ENCODE measurements at places on chromosomes 1 and 21. TPM values are rescaled to one million over a fixed set of nuclear protein-coding genes. Genes with fewer than 3 reads are reported as not detected.

GRCh38 chr1:77509051-77509492, 173.4 kb downstream of the ZZZ3 start:
- no peaks in the 10 kb centered on the region for H3K36me3 ChIP-seq
- H3K27me3 ChIP-seq: no peaks in the 10 kb centered on the region
- no peaks in the 10 kb centered on the region for H3K4me1 ChIP-seq

C1orf141 gene
- not detected for total RNA-seq

- peaks cover 4% of the 10 kb centered on the region for H3K36me3 ChIP-seq
- no peaks in the 10 kb centered on the region for H3K27me3 ChIP-seq
- DNase-seq: no peak
- H3K4me3 ChIP-seq: no peak overlapping the region
- no peak overlapping the region for H3K27ac ChIP-seq
Observed at GRCh38 chr1:35835398-35835797, 27.6 kb downstream of the AGO4 start.

DNA sequence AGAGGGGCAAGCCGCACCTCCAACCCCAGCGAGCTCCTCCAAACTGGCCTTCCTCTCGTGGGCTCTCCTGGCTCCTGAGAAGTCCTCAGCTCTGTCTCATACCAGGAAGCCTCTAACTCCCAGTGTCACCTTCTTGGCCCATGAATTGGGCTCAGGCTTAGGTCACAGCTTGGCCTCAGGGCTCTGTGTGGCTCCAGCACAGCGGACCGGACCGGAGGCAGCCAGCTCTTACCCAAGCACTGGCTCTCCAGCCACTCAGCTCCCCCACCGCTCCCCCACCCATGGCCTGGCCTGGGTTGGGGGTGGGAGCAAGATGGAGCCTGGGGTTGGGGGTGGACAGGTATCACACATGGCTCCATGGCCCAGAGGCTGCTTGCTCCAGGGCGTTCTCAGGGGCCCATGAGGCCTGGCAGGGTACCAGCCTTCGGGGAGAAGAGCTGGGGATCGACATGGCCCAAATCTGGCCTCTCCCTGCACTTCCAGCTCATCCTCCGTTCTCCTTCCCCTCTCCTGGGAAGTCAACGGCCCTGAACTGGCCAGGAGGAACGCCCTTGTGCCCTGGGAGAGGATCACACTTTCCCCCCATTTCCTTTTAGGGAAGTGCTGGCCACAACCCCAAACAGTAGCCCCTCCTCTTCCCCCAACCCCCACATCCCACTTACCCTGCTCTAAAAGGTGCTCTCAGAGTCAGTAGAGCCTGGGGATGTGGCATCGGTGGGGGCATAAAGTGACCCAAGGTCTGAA, 97.5 kb downstream of the CASZ1 start:
- DNase-seq: no peak
- H3K27me3 ChIP-seq: no peaks in the 10 kb centered on the region
- no peak overlapping the region for H3K27ac ChIP-seq
- H3K4me3 ChIP-seq: no peak overlapping the region

GUCA2A gene
- not detected for total RNA-seq

ZNHIT6 gene
- total RNA-seq: 37.5 TPM

DNA sequence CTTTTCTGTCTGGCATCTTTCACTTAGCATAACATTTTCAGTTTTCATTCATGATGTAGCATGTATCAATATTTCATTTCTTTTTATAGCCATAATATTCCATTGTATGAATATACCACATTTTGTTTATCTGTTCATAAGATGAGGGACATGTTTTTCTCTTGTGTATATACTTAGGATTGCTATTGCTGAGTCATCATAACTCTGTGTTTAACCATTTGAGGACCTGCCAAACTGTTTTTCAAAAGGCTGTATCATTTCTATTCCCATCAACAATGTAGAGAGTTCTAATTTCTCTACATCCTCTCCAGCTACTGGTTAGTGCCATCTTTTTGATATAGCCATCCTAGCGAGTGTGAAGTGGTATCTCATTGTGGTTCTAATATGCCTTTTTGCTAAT, 26.2 kb downstream of the MPZL1 start:
- H3K4me1 ChIP-seq: no peaks in the 10 kb centered on the region
- no peak overlapping the region for H3K4me3 ChIP-seq
- no peak overlapping the region for H3K27ac ChIP-seq
- H3K36me3 ChIP-seq: no peaks in the 10 kb centered on the region

FAM3B gene
- not detected for total RNA-seq

GRCh38 chr1:24643363-24644099, 429 bp downstream of the SRRM1 start:
- no peak for DNase-seq
- H3K27ac ChIP-seq: peak overlapping the region; percentile 81

DNA sequence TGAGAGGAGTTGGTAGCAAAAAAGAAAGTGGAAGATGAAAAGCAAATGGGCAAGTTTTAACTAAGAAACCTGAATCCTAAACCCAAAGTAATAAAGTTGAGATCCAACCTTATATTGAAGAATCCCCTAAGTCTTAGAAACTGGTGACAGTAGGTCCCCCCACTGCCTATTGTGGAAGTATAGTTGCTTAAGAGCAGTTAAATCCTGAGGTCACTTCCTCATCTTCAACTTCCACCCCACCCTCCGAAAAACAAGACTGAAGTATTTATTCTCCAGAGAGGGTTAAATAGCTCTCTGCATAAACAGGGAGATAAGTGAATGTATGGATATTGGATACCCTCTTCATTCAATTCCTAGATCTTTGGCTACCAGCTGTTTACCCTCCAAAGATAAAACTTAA, 3.3 kb upstream of the DSTYK start:
- H3K36me3 ChIP-seq: no peaks in the 10 kb centered on the region
- H3K27ac ChIP-seq: no peak overlapping the region
- no peaks in the 10 kb centered on the region for H3K27me3 ChIP-seq

GPA33 gene
- 0.66 TPM for total RNA-seq

TNN gene
- not detected for total RNA-seq

GRCh38 chr1:37323486-37324377, 150.6 kb upstream of the ZC3H12A start:
- no peak overlapping the region for H3K27ac ChIP-seq
- H3K27me3 ChIP-seq: peaks cover 12% of the 10 kb centered on the region
- no peak for DNase-seq
- no peak overlapping the region for H3K4me3 ChIP-seq
- no peaks in the 10 kb centered on the region for H3K4me1 ChIP-seq

STMN1 gene
- 306 TPM for total RNA-seq

DNA sequence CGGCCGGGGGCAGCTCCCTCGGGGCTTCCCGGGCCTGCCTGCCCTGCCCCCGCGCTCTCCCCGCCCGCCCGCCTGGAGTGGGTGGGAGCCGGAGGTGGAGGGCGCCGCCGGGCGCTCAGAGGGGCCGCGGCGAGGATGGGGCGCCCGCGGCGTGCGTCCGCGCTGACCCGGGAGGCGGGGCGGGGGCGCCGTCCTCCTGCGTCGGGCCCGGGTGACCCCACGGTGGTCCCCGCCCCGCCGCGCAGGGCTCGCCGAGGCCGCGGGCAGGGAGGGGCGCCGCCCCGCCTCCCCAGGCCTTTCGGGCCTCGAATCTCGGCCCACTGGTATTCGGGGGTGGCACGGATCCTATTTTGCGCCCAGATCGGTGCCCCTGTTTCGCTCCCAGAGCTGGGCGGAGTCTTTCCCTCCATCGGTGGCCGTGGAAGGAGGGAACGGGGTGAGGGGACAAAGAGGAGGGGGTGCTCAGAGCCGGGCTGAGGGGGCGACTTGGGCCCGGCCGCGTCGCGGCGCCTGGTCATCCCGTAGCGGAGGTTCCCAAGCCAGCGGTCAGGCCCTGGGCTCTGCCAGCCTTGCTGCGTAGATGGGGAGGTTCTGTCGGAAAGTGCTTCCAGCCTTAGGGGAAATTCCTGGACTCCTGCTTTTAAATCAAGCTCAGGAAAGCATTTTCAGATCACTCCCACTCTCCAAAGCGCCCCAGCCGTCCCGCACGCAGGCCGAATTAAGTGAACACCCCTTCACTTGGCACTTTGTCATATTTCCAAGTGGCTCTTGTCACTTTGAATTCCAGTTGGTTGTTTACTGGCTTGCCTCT, 545 bp downstream of the PATJ start:
- no peaks in the 10 kb centered on the region for H3K36me3 ChIP-seq
- H3K4me1 ChIP-seq: peaks cover 8% of the 10 kb centered on the region
- H3K27me3 ChIP-seq: no peaks in the 10 kb centered on the region
- H3K27ac ChIP-seq: no peak overlapping the region

GRCh38 chr1:25126562-25126961, 105.7 kb downstream of the SYF2 start:
- H3K4me1 ChIP-seq: no peaks in the 10 kb centered on the region
- H3K27me3 ChIP-seq: no peaks in the 10 kb centered on the region
- H3K4me3 ChIP-seq: no peak overlapping the region
- no peak overlapping the region for H3K27ac ChIP-seq

GRCh38 chr21:31945546-31945945, 72.7 kb downstream of the HUNK start:
- no peaks in the 10 kb centered on the region for H3K4me1 ChIP-seq
- H3K36me3 ChIP-seq: no peaks in the 10 kb centered on the region
- no peak overlapping the region for H3K27ac ChIP-seq
- no peak for DNase-seq

MTARC2 gene
- not detected for total RNA-seq

GRCh38 chr1:236273358-236273757, 8.4 kb downstream of the ERO1B start:
- DNase-seq: no peak
- H3K4me3 ChIP-seq: no peak overlapping the region
- no peak overlapping the region for H3K27ac ChIP-seq
- peaks cover 4% of the 10 kb centered on the region for H3K4me1 ChIP-seq
- no peaks in the 10 kb centered on the region for H3K36me3 ChIP-seq
- no peaks in the 10 kb centered on the region for H3K27me3 ChIP-seq

GRCh38 chr1:151175041-151175741, 590 bp downstream of the TMOD4 start:
- peaks cover 20% of the 10 kb centered on the region for H3K36me3 ChIP-seq
- no peaks in the 10 kb centered on the region for H3K4me1 ChIP-seq
- H3K4me3 ChIP-seq: no peak overlapping the region
- no peak for DNase-seq
- no peak overlapping the region for H3K27ac ChIP-seq
- no peaks in the 10 kb centered on the region for H3K27me3 ChIP-seq

DNA sequence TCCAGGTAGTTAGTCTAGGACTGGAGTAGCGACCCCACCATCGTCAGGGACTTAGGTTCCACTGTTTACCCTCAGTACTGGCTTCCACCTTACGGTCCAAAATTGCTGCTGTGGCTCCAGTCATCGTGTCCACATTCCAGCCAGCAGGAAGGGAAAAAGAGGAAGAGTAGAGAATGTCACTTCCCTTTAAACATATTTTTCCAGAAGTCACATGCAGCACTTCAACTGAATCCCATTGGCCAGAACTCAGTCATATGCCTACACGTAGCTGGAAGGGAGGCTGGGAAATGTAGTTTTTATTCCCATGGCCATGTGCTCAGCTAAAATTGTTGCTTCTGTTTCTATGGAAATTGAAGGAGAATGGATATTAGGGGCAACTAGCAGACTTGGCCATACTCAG, 84.1 kb upstream of the SELENON start:
- H3K4me3 ChIP-seq: no peak overlapping the region
- no peak overlapping the region for H3K27ac ChIP-seq
- no peaks in the 10 kb centered on the region for H3K36me3 ChIP-seq
- no peaks in the 10 kb centered on the region for H3K27me3 ChIP-seq
- DNase-seq: no peak

DNA sequence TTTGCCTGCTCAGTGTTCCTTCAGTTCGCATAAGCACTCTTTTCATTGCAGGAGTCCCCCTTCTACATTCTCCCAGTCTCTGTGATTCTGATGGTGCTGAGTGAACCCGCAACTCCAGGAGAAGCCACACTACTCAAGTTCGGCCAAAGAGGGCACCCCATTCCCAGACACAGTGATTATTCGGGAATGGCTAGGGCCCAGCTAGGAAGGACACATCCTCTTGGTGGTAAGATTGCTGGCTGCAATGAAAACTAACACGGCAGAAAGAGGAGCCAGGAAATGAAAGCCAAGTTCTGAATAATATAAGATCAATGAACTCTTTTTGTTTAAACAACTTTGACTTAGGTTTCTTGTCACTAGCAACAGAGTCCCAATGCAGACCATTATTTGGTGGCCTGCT, 14.9 kb downstream of the CREG1 start:
- H3K27ac ChIP-seq: no peak overlapping the region
- H3K4me1 ChIP-seq: no peaks in the 10 kb centered on the region
- no peak for DNase-seq
- no peaks in the 10 kb centered on the region for H3K27me3 ChIP-seq
- H3K4me3 ChIP-seq: no peak overlapping the region

DNA sequence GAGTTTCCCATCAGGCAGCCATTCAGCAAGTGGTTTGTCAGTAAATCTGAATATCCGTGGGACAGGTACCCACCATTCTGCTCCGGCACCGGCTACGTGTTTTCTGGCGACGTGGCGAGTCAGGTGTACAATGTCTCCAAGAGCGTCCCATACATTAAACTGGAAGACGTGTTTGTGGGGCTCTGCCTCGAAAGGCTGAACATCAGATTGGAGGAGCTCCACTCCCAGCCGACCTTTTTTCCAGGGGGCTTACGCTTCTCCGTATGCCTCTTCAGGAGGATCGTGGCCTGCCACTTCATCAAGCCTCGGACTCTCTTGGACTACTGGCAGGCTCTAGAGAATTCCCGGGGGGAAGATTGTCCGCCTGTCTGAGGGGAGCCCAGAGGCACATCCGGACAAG, 48.4 kb downstream of the B3GALT5 start:
- no peaks in the 10 kb centered on the region for H3K4me1 ChIP-seq
- H3K4me3 ChIP-seq: no peak overlapping the region
- DNase-seq: no peak

- no peaks in the 10 kb centered on the region for H3K4me1 ChIP-seq
- H3K36me3 ChIP-seq: no peaks in the 10 kb centered on the region
- no peak for DNase-seq
- H3K4me3 ChIP-seq: no peak overlapping the region
Observed at GRCh38 chr1:34360574-34360973, 183.9 kb downstream of the C1orf94 start.

DNA sequence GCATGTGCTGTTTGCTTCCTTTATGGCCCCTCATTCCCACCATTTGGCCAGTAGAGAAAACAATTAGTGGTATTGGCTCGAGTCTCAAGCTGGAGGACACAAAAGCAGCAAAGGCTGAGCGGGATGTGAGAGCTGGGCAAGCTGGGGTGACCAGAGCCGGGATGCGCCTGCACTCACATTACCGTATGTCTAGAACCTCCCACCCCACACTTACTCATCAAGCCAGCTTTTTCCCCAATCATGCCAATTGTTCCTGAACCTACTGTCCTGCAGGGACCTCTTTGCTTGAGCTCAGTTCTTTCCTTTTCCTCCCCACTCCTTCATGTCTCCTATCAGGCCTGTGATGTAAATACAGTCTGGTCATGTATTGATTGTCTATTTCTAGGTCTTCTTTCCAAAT, 45.9 kb downstream of the KIRREL1 start:
- H3K27ac ChIP-seq: no peak overlapping the region
- no peak for DNase-seq
- H3K36me3 ChIP-seq: no peaks in the 10 kb centered on the region
- no peaks in the 10 kb centered on the region for H3K27me3 ChIP-seq
- H3K4me1 ChIP-seq: no peaks in the 10 kb centered on the region
- no peak overlapping the region for H3K4me3 ChIP-seq

All from CD8-positive, alpha-beta memory T cell (primary cell).